ENCODE measurements at places on chromosomes 16 and 17. TPM values are rescaled to one million over a fixed set of nuclear protein-coding genes. Genes with fewer than 3 reads are reported as not detected.

Gene KRT32
- not detected for polyA plus RNA-seq

GRCh38 chr16:80122115-80122514, 418.7 kb upstream of the DYNLRB2 start:
- DNase-seq, result peak; percentile 77

- no peak for DNase-seq
Measured at GRCh38 chr17:15414532-15415306, 52.7 kb downstream of the CDRT4 start.

Gene NXN
- polyA plus RNA-seq, result 42.3 TPM

DNA sequence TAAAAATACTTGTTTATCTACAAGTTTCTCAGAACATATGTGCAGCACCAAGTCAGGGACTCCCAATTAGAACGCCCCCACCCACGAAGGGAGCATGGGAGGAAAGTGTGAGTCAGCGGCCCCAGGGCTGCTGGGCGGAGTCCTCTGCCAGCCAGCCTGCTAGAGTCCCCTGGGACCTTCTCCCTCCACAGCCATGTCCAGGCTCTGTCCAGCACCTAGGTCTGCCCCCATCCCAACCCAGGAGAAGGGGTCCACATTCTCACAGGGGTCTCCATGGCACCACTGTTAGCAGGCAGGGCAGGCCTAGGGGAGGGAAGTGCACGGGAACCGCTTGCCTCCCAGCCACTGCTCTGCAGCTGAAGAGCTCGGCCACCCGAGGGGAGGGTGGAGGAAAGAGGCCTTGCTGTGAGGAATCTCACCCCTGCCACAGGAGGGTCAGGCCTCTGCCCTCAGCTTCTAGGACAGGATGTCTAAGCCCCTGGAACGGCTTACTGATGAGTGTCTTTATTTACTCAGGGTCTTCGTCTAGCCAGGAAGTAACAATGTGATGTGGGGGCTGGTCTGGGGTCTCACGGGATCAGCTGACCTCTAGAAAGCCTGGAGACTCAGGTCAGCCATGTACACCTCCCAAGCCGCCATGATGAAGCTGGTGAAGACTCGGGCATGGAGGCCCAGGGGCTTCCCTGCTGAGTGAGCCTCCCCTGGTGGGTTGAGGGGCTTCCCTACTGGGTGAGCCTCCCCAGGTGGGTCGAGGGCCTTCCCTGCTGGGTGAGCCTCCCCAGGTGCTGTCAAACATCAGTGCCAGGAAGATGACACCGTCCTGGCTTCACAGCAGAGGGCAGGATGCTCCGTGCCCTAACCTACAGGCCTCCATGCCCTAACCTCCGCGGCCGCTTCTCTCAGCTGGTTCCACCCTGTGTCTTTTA, 190.3 kb downstream of the RBFOX3 start:
- DNase-seq, result no peak

DNA sequence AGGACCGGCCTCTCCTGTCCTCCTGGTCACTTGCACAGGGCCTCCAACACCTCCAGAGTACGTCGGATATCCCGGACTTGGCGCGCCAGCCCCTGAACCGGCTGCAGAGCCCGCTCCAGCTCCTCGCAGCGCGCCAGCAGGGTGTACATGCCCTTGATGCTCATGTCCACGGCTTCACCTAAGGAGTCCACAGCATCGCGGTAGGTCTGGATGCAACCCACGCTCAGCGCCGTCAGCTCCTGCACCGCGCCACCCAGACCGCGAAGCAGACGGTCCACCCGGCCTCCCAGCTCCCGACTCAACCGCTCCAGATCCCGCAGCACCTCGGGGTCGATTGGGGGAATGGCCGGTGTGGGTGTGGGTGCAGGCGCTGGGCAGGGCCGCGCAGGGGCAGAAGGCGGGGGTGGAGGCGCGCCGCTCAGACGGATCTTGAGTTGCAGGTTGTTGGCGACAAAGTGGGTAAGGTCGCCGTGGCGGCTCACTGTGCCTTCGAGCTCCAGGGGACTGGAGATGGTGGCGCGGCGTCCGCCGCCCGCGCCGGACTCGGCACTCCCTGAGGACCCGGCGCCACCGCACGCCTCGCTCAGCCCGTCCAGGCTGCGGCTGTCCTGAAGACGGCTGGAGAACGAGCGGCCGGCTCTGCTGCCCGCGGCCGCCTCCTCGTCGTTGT, 804 bp downstream of the BORCS6 start:
- DNase-seq, result no peak

- DNase-seq, result no peak
Measured at GRCh38 chr16:86231996-86232350, 278.4 kb upstream of the FOXF1 start.

Gene ITGAD
- polyA plus RNA-seq, result 0.05 TPM

DNA sequence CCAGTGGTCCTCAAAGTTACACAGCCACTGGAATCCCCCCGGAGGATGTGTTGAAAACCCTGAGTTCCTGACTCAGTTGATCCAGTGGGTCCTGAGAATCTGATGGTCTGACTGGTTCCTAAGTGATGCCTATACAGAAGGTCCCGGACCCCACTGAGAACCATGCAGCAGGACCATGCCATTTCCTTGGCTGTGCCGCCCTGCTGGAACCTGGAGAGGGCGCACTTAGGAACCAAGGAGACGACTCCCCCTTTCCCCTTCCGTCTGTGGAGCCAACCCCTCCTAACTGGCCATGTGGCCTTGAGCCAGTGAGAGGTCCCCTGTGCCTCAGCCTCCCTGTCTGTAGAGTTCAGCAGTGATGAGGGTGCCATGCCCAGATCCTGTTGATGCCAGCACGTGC, 22.0 kb downstream of the C16orf74 start:
- no peak for DNase-seq

All from right lung (tissue), 10 donors.